NCI-H2081 (cell line): ENCODE measurements at places on chromosomes 6 and 20.
A peak's percentile ranks its signal among the peaks of the same experiment; 100 is the strongest.

DNA sequence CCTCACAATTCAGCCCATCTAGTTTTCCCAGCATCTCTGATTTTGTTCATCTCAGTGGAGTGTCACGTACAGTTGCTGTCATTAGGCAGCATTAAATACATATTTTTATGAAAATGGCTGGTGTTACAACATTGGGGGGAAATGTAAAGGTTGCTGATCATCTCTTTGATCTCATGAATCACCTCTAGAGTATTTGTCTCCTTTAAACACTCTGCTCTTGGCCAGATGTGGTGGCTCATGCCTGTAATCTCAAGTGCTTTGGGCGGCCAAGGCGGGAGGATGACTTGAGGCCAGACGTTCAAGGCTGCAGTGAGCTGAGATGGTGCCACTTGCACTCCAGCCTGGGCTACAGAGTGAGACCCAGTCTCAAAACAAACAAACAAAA, 128.1 kb downstream of the IPCEF1 start:
- DNase-seq = no peak

DNA sequence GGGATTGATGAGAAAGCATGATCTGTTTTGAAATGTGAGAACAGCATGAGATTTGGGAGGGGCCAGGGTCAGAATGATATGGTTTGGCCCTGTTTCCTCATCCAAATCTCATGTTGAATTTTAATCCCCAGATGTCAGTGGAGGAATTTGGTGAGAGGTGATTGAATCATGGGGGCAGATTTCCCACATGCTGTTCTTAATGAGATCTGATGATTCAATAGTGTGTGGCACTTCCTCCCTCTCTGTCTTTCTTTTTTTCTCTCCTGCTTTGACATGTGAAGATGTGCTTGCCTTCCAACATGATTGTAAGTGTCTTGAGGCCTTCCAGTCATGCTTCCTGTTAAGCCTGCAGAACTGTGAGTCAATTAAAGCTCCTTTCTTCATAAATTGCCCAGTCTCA, 1060.3 kb upstream of the CITED2 start:
- DNase-seq = no peak

- DNase-seq = no peak
These were observed 130.8 kb upstream of the CHD6 start for GRCh38 chr20:41748756-41749582.

- DNase-seq = no peak
These were observed 119.3 kb downstream of the ASCC3 start for GRCh38 chr6:100761841-100762240.

GRCh38 chr20:44212792-44213191, 2.2 kb upstream of the OSER1 start:
- DNase-seq = no peak

DNA sequence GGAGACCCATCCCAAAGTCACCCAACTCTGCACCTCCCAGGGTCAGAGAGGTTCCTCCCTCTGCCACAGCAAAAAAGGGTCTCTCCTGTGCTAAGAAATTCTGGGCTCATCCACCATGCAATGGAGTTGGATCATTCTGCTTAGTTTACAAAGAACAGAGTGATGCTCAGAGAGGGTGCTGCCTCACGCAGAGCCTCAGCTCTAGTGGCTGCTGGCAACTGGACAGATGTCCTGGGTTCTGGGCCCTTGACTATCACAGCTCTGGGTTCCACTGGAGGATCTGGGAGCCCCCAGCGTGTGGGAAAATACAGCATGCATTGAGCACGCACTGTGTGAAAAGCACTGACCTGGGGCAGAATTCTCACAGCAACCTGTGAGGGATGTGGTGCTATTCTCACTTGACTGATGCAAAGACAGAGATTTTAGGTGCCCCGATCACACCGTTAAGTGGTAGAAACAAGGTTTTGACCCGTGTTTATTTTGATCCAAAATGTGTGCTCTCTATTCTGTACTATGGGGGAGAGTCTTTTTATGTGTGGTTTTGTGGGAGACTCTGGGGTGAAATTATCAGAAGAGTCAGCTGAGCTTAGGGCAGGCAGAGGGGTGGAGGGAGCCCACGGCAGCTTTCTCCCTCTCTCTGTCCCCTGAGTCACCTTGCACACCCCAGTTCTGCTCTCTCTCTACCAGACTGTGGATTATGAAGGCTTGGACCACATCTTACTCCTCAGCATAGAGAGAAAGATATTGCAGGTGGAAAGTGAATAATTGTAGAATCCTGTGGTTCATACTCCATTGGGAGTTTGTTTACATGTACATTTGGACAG, 19.9 kb downstream of the TREML4 start:
- no peak for DNase-seq

- no peak for DNase-seq
These were observed 91.6 kb downstream of the MRPL14 start for GRCh38 chr6:44035621-44036020.

- DNase-seq = no peak
These were observed 41.8 kb downstream of the NCOA7 start for GRCh38 chr6:125832391-125833117.

DNA sequence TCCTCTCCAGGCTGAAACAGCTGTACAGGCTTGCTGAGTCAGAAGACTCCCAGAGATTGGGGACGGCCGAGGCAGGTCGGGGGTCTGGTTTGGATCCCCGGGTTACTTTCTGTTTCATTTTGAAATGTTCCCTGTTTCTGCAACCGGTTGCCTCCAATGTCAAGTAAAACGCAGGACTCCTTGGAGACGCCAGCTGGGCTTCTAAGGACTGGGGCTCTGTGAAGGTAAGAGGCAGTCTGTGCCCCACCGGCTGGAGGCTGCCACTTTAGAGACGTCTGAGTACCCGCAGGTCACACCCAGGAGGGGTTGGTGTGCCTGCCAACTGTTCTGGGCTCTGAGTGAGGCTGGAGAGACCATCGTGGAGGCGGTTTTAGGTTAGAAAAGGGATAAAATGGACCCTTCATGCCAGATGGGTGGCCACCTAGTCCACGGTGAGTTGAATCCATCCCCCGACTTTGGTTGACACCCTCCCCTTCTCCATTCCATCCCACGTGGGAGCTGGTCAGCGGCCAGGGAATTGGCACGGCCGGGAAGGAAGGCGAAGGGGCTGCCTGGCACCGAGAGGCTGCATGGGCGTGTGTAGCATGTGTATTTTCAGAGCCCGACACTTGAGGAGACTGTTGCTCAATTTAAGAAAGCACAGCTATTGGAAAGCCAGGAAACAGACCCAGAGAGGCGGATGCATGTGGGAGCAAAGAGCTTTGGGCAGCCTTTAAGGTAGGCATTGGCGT, 240.9 kb downstream of the PHACTR1 start:
- no peak for DNase-seq

DNA sequence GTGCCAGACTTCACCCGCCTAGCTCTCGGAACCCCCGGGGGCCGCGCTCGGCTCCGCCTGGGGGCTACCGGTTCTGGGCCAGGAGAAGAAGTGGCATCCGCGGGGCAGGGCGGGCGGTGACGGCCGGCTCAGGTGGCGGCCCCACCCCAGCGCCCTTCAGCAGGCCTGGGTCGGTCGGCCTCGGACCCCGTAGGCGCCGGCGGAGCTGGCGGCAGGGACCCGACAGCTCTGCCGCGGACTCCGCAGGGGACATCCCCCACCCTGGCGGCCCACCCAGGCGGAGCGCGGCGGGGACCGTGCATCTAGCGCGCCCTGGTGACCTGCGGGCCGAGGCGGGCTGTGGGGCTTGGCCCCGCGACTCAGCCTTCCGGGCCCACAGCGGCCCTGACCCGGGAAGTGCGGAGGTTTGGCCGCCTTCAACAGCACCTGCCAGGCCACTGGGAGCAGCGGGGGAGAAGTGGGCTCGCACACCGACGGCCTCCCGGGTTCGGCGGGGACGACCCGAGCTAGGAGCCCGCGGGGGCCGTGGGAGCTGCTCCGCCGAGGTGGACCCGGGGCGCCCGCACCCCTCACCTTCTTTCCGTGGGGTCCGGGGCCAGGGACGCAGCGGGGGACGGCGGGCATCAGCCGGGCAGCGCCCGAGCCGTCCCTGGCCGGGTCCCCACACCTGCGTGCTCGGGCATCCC, 87.1 kb downstream of the TMEM242 start:
- DNase-seq = no peak

- no peak for DNase-seq
These were observed 28.7 kb downstream of the RNF144B start for GRCh38 chr6:18415671-18416340.

- no peak for DNase-seq
These were observed 31.0 kb downstream of the IRF4 start for GRCh38 chr6:422433-423054.

DNA sequence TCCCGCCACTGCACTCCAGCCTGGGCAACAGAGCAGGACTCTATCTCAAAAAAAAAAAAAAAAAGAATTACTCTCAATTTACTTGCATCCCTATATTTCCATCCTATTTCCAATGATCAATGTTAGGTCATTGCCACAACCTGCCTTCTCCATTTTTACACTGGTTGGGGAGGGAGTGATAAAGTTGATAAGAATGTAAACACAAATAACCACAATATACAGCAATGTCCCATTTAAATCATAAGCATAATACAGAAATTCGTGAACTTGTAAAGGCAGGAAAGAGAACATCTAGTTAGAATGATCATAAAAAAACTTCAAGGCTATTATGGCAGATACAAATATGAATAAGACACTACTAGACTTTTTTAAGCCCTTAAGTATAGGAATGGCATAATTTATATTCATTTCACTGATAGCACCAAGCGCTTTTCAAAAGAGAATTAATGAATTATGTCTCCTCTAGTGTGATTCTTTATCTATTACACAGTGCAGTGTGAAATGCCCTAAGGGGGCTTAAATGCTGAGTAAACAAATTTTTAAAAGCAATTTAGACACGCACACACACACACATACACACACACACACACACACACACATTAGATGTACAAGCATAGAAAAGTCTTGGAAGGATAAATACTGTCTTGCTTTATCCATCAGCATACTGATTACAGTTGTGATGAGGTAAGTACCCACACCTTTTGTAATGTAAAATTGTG, 33.5 kb upstream of the RAB23 start:
- no peak for DNase-seq

- DNase-seq = no peak
These were observed 39.0 kb downstream of the DSE start for GRCh38 chr6:116409756-116410155.

GRCh38 chr6:106163446-106163965, 77.4 kb downstream of the PRDM1 start:
- no peak for DNase-seq

DNA sequence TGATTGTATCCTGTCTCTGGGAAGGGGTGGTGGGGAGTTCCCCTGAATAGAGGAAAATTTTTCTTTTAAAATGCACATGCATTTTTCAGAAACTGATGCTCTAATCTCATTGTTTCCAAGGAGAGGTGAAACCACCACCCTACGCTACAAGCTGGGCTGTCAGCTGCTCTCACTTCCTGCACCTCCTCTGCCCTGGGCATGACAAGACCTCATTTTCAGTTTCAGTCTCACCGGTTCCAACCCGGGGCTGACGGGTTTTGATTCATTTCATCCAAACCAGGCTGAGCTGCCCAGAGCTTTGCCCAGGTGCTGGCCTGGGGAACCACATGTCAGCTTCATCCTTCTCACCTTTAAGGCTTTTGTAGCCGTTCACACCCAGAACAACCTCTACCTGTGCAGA, 99.7 kb downstream of the EYA2 start:
- DNase-seq = peak; percentile 8

- DNase-seq = no peak
These were observed 3.7 kb downstream of the KCNK17 start for GRCh38 chr6:39310542-39310941.

DNA sequence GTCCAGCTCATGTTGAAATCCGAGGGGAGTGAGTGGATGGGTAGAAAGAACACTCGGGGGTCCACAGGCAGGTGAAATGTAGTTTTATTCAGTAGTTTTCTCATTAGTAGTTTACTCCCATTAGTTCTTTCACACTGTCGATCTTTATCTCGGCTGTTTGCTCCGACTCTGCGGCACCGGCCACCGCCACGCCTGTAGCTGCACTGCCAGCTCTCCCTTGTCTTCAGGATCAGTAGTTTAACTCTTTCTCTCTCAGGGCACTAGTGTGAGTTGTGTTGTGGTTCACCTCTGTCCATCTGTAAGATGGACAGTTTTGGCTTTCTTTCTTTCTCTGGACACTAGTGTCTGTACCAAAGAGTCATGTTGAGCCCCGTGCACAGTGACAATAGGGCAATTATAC, 195.7 kb downstream of the LMBRD1 start:
- DNase-seq = no peak

DNA sequence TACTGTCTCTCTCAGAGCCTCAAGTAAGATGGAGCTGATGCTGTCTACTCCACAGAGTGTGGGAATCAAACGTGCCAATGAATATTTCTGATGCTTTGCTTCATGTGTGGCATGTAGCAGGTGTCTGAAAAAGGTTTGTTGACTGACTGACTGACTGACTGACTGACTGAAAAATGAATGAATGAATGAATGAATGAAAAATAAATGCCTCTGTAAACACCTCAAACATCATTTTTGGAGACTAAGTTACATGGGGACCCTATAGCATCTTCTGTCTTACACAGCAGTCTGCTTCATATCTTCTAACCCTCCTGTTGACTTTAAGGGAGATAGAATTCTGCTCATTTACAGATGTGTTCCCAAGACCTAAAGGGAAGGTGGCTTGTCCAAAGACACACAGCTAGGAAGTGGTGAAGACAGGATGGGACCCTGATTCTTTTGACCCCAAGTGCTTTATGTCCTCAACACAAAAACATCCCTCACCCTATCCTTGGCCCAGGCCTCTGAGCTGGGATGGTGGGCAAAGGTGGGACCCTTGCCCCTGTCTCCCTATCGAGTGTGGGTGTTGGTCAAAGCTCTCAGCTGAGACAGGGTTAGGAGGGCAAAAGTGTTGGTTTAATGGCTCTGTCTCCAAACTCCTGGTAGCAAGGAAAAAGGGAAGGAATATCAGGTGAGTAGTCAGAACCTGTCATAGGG, 104.4 kb downstream of the TOX2 start:
- DNase-seq = no peak

- DNase-seq = no peak
These were observed 62.0 kb downstream of the CRYBG1 start for GRCh38 chr6:106422534-106422933.

- DNase-seq = no peak
These were observed 16.8 kb upstream of the FUCA2 start for GRCh38 chr6:143528164-143528811.

DNA sequence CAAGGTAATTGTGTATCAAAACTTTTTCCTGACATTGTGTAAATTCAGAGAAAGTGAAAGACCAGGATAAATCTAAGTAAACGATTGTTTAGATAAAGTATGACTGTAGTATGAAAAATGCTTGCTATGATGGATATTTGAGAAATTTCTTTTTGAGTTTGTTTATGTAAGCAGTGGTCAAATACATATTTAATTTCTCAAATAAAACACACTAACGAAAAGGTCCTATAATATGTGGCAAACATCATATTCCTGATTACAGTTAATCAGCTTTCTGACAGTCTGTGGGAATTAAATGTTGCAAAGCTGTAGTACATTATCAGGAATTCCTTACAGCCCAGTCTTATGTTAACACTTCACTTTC, 636.9 kb downstream of the MMUT start:
- DNase-seq = no peak

DNA sequence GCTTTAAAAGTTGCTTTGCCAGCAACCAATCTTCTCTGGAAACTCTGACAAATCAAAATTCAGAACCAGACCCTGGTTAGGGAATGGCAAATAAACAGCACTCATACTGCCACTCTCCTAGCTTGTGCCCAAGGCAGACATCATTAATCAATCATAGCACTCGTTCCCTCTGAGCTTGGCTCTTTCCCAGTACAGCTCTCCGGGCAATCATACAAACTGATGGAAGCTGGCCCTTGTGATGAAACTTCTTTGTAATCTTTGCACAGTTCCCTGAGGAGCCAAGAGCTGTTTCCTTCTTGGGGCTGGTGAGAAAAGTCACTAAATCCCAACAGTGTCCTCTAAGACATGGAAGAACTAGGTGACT, 34.7 kb downstream of the KIAA1755 start:
- no peak for DNase-seq
